ENCODE measurements at places on chromosomes 16 and 17.

- no peak for DNase-seq
These were observed 14.6 kb downstream of the PCTP start for GRCh38 chr17:55765472-55765871.

DNA sequence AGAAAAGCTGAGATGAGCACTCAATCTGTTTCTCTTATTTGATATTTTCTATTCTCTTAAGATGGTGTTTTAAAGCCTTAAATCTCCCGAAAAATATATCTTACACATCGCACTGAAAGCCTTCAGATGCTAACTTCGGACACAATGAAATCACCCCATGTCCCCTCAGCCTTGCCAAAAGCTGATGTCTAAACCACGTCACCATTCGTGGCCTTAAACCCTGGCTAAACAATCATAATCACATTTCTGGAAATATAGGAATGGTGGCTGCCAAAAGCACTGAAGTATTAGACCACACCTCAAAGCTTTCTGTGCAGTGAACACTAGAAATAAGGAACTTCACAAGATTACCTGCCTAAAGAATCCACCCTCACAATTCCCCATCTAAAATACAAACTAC is 402.7 kb downstream of the SOX9 start:
- DNase-seq = no peak

GRCh38 chr16:47320546-47321310 is 140.1 kb downstream of the ITFG1 start:
- DNase-seq = no peak

GRCh38 chr17:81251094-81251708 is 12.1 kb downstream of the NDUFAF8 start:
- no peak for DNase-seq
